CD4-positive, alpha-beta T cell treated with Interleukin-10 for 1 hour (primary cell): ENCODE measurements at places on chromosomes 16 and 17.

GRCh38 chr17:76566988-76567431 is 18.6 kb downstream of the ST6GALNAC2 start:
- DNase-seq: no peak

- no peak for DNase-seq
These were observed 114.5 kb upstream of the C17orf78 start for GRCh38 chr17:37261286-37261685.

DNA sequence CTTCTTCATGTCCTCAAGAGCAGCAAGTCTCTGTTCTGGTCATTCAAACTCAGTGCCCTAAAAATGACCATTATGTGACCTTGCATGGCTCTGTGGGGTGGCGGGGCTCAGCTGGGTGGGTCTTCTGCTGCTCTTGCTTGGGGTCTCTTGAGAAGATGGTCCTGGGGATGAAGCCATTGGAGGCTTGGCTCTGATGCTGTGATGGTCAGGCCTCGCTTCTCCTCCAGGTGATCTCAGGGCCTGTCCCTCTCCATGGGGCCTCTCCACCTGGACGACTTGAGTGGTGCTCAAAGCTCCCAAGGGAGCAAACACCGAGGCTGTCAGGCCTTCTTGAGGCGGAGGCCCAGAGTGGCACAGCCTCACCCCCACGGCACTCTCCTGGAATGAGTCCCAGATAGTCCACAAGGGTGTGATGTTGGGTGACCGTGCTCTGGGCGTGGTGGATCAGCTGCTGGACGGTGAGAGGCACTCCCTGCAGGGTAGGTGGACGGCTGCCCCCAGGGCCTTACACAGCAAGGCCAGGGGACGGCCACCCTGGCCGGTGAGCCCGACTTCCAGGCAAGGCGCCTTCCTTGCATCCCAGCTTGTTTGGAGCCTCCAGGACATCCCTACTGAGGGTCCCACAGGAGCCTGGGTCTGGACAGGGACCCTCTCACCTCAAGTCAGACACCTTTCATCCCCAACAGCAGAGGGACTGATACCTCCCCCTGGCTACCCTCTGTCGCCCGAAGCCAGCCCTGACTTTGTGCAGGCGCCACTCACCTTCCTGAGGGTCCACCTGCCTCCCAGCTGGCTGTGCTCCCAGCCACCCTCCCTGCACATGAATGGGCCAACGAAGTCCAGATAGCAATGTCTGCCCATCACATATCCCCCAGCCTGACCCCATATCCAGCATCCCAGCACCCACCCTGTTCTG is 48.7 kb downstream of the USP22 start:
- DNase-seq: no peak

GRCh38 chr16:84605339-84605848 is 12.5 kb downstream of the COTL1 start:
- no peak for DNase-seq

GRCh38 chr17:54373970-54374369 is 526.7 kb upstream of the TOM1L1 start:
- no peak for DNase-seq

DNA sequence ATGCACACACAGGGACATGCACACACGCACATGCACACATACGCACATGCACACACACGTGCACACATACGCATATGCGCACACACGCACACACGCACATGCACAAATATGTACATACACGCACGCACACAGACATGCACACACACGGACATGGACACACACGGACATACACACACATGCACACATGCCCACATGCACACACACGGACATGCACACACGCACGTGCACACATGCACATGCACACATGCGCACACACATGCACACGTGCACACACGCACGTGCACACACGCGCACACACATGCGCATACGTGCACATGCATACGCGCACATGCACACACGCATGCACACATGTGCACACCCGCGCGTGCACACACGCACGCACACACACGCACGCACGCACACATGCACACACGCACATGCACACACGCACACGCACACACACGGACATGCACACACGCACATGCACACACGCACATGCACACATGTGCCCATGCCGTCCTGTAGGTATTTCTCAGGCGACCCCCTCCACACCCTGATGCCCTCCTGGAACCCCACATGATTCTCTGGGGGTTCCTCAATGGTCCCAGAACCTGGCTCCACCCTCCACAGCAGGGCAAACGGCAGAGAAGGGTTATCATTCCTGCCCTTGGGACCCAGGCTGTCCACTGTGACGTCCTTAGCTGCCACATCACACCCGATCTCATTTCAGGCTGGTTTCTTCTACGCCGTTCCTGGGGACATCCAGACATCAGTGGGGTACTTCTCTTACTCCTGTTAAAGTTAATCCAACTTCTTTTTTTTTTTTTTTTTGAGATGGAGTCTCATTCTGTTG is 9.6 kb upstream of the RBFOX3 start:
- DNase-seq: no peak

DNA sequence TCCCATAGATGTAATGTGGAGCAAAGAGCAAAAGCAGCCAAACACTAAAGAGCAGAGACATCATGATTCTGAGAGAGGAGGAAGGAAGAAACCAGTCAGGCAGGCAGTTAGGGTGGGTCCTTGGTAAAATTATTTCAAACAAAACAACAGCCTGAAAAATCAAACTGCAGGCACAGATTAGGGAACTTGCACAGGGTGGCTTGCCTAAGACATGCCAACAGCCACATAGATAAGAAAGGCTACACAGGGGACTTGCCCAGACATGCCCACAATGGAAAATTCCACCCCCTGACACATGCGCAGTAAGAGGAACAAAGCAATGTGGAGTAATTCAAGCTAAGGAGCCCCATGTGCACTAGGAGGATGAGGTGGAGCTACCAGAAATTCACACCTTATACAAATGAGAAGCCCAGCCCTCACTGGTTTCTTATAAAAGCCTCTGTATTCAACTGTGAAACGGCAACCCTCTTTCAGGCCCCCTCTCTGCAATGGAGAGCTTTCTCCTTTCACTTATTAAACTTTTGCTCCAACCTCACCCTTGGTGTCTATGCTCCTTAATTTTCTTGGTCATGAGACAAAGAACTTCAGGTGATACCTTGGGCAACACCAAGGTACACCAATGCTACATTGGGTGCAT is 7.3 kb upstream of the GAS7 start:
- no peak for DNase-seq

- peak; percentile 95 for DNase-seq
These were observed 18.5 kb downstream of the RAP1GAP2 start for GRCh38 chr17:2814481-2815341.

GRCh38 chr16:89315791-89316581 is 98.5 kb downstream of the ZNF778 start:
- DNase-seq: peak; percentile 80

- no peak for DNase-seq
These were observed 7.8 kb upstream of the AHSP start for GRCh38 chr16:31519759-31520431.

GRCh38 chr16:26765087-26765486 is 301.6 kb upstream of the C16orf82 start:
- no peak for DNase-seq
